ENCODE measurements at places on chromosomes 5 and 9. TPM values are rescaled to one million over a fixed set of nuclear protein-coding genes. Genes with fewer than 3 reads are reported as not detected.
A peak's percentile ranks its signal among the peaks of the same experiment; 100 is the strongest.

The BARHL1 gene
- total RNA-seq, result not detected

The ADGRD2 gene
- not detected for total RNA-seq

GRCh38 chr5:155839251-155840037 lies 487.5 kb upstream of the SGCD start:
- DNase-seq, result no peak

DNA sequence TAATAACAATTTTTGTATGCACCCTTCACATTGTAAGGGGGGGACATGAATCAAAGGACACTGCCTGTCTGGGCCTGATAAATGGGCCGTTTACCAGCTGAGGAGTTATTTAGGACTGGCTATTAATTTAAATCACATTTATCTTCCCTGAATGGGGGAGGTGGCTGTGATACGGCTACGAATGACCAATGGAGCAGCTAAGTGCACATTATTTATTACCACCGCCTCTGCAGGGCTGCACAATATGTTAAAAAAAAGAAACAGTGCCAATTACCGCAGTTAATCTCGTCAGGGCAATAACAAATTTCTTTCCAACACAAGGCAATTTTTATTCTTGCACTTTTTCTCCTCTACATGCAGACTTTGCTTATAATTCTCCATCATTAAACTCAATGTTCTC lies 318.4 kb downstream of the IRX2 start:
- no peak for DNase-seq

- no peak for DNase-seq
Observed at GRCh38 chr9:86602715-86603114, 248.5 kb upstream of the TUT7 start.

- no peak for DNase-seq
Observed at GRCh38 chr5:132090107-132090506, 16.5 kb downstream of the CSF2 start.

- no peak for DNase-seq
Observed at GRCh38 chr9:28365020-28365640, 791.8 kb upstream of the C9orf72 start.

DNA sequence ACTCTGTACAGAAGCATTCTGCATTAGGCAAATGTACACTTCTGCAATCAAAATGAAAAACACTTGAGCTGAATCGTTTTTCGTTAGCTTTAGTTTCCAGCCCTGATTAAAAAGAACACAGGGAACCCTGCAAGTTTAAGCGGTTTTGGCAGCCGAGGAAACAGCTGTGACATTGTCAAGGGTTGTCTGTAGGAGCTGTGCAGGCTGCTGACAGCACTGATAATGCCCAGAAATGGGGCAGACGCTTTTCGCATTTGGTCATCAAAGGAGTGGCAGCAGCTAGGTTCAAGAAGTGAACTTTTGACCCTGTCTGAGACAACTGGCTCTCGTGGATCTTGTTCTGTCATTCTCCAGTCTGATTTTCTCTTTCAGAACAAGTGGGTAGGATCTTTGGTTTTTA lies 165.6 kb upstream of the CCDC152 start:
- DNase-seq, result peak; percentile 41

Data from mucosa of gallbladder (tissue), 1 donor.